ENCODE measurements at places on chromosomes 1 and 21.

GRCh38 chr1:68188060-68188538, 44.2 kb downstream of the WLS start:
- DNase-seq: no peak

GRCh38 chr1:10868599-10868965, 72.1 kb upstream of the CASZ1 start:
- DNase-seq: no peak

GRCh38 chr1:84271441-84272151, 29.9 kb upstream of the SAMD13 start:
- no peak for DNase-seq

DNA sequence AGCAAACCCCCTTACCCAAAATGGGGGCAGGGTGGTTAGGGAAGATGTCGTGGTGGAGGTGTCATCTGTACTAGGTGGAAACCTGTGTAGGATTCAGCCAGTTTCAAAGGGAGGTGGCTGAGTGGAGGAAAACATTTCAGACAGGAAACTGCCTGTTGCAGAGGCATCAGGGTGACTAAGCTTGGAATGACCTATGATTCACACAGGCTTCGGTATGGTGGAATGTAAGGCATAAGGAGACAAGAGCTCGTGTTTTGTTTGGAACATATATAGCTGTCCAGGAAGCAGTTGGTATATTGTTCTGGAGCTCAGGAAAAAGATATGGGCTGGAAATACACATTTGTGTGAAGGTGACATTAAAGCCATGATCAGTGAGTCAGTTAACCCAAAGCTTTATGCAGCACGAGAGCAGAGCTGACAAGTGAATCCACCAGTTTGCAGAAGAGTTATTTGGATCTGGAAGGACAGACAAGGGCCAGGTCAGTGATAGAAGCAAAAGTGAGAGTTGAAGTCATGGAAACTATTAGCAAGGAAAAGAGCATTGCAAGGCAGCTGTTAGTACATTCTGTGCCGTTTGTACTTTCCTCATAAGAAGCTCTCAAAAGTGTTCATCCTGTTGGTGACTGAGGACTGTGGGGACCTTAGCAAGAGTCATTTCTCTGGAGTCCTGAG, 12.2 kb downstream of the UTP25 start:
- DNase-seq: no peak

GRCh38 chr1:88063605-88064004, 620.5 kb upstream of the PKN2 start:
- no peak for DNase-seq

DNA sequence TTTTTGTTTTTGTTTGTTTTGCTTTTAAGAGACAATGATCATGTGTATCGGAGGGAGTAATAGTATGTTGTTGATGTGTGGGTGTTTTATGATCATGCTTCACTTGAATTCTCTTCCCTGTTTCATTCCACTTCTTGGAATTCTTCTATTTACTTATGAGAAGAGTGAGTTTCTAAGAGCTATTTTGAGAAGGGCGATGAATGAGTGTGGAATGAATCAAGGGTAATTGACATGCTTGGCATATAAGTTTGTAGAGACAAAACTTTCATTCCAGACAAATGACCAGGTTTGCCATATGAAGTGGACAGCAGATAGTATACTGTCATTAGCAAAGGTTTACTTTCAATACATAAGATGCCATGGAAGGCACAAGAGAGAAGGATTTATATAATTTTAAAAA, 42.3 kb upstream of the PDC start:
- DNase-seq: no peak

GRCh38 chr1:25863486-25864262, 4.4 kb upstream of the AUNIP start:
- DNase-seq: no peak

- no peak for DNase-seq
Measured at GRCh38 chr21:32108566-32108965, 170.3 kb downstream of the MIS18A start.

- no peak for DNase-seq
Measured at GRCh38 chr1:83818916-83819315, 180.0 kb downstream of the TTLL7 start.

- no peak for DNase-seq
Measured at GRCh38 chr1:58648842-58649241, 51.0 kb downstream of the MYSM1 start.

DNA sequence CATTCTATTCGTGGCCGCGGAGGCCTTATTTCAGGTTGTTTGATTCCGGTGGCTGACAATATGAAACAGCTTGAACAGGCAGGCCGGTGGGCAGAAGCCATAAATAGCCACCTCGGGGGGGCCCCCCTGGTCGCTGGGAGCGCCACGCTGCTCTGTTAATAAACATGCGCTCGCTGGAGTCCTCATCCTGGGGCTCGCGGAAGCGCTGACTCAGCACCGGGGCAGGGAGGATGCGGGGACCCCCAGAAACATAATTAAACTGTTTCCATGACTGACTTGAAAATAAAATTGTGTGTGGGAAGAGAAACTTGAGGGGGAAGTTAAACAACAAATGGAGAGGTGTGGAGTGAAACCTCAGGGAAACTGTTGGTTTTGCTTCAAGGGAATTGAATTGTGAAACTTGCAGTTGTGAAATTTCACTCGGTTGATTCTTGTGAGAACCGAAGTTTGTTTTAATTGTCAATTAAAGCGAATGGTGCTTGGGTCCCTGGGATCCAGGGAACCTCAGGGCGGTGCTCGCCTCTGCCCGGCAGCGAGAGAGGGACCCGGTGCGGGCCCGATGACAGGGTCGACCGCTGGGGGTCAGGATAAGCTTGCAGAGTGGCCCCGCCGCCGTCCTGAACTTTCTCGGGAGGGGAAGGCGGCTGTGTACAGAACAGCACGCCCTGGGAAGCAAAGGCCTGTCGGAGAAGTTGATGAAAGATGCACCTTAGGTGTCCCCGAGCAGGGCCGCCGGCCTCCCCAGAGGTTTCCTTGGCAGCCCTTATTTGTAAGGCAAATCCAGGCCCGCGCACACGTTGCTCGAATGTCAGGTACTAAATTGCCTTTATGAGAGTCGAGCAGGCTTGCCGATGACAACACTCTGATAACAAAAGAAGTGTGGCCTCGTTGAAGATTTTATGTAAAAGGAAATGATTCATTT, 176.9 kb upstream of the LMO4 start:
- no peak for DNase-seq

DNA sequence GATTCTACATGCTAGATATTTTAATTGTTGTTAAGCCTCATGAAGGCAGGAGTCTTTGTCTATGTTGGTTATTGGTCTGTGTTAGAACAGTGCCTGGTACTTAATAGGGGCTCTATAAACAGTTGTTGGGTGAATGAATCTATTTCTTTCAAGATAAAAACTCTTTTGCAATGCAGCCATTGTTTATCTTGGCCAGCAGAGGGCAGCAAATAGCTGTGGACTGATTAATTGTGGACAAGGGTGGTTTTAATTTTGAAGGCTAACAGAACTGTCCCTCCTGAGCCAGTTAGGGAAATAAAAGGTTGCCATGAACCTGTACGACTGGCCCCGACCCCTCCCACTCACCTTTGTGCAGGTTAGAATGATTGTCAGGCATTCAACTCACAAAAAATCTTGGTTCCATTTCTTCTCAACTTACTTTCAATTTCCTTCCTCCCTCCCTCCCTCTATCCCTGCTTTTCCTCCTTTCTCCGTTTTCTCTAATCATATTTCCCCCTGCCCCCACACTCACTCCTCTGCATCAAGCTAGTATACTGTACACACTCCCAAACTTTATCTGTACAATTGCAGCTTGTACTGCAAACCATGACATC, 66.3 kb upstream of the DIRAS3 start:
- peak; percentile 4 for DNase-seq

GRCh38 chr1:210246447-210246846, 13.9 kb downstream of the SERTAD4 start:
- DNase-seq: no peak

DNA sequence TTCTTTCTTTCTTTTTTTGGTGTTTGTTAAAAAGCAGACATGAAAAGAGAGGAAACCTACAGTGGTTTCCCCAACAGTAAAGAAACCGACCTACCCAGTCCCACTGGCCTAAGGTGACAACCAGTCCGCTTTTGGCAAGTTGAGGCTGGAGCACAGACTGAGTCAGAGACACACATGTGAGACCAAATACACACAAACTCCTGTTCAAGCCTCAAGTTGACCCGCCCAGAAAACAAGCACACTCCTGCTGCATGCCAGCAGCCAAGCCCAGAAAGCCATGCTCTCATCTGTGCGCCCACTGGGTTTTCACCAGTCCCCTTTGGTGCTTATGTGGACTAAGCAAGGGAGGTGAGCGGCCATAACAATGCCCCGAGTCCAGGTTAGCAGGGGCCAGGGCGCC, 64.6 kb upstream of the GPR153 start:
- no peak for DNase-seq

- DNase-seq: no peak
Measured at GRCh38 chr1:180887841-180888240, 24.9 kb upstream of the KIAA1614 start.

DNA sequence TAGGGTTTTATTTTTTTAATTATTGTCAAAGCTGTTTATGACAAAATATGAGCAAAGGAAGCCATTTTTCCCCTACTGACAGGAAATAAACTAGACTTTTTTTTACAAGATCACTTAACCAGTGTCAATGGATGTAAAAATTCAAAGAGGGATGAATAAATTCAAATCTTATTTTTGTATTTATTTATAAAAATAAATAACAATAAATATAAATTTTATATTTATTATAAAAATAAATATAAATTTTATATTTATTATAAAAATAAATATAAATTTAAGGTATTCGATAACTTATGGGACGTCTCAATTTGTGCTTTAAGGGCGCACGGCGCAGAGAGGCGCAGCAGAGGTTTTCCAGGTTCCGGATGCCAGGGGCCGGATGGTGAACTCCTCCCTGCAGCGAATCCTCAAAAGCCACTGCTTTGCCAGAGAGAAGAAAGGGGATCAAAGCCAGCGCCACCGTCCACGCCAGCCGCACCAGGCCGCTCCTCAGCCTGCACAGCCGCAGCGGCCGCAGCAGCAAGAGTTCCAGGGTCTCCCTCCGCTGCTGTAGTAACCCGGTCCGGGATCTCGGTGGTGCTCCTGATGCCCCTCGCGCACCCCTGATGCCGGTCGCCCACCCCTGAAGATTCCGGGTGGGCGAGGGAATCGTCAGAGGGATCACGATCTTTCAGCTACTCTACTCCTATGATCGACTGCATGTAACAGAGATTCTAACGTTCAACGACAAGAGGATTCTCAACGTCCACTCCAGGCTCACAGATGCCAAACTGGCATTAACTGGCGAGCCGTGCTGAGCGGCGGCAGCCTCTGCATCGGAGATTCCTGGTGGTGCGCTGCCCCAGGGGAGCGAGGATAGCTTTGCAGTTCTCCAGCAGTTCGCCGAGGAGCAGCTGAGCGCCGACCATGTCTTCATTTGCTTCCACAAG, 28.5 kb upstream of the RLF start:
- no peak for DNase-seq

DNA sequence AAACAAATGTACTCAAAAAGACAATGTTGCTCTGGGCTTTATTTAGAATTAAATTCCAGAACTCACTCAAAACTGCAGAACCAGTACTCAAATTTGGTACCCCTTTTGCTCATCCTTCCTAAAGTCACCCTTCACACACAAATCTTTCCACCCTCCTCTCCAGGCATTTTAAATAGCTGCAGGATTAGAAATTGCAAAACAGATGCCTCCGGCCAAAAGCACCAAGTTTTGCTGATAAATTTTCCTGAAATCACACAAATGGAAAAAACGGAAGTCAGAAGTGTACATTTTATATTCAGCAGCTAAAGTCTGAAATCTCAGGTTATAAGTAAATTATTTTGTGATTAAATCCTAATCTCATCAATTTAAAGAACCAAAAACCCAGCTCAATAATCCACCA, 147.0 kb downstream of the NRIP1 start:
- DNase-seq: no peak

DNA sequence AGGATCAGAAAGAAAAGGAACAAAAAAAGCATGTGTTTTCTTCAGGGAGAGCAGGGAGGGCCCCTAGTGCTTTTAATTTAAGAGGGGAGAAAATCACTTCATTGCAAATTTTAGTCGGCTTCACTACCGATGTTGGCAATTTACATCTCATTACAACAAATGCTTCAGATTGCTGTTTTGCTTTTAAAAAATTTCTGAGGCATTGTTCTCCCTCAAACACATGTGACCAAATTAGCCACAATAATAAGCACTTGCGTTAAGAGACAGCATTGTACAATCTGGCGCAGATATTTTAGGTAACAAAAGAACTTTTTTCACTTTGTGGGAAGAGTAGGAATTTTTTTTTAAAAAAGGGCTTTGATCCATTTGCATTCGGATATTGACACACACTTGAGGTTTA, 29.8 kb downstream of the BEND5 start:
- DNase-seq: no peak

DNA sequence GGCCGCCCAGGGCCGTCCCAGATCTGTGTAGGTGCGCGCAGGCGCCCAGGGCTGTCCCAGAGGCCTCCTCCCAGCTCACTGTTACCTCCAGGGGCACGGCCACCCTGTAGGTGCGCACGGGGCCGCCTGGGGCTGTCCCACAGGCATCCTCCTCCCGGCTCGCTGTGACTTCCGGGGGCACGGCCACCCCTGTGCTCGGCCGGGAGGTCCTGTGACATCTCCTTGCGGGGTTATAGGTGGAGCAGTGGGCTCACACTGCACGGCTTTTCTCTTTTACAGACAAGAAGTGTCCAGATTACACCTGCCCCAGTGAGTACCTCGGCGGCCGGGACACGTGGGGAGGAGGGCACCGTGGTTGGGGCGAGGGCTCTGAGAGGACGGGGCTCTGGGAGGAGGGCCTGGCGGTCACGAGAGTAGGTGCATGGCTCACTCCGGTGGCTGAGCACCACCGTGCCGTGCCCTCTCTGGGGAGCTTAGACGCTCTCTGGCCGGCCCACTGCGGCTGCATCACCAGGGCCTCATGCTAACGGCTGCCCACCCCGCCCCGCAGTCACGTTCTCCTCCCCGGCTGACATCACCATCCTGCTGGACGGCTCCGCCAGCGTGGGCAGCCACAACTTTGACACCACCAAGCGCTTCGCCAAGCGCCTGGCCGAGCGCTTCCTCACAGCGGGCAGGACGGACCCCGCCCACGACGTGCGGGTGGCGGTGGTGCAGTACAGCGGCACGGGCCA, 21.4 kb downstream of the COL6A1 start:
- no peak for DNase-seq

- no peak for DNase-seq
Measured at GRCh38 chr1:17653276-17653675, 101.9 kb upstream of the ACTL8 start.

DNA sequence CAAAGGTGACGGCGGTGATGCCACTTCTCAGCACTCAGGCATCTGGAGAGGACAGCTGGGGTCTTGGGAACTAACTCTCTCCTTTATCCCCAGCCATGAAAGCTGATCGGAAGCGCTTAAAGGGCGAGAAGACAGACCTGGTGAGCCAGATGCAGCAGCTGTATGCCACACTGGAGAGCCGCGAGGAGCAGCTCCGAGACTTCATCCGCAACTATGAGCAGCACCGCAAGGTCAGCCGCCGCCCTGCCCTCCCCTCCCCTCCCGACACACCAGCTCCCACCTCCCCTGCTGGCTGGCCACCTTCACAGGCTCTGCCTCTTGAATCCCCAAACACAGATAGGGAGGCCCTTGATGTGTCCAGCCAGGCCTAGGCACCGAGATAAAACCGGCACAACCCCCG, 118.9 kb upstream of the TMEM51 start:
- no peak for DNase-seq
